ENCODE measurements at places on chromosomes 11 and 22.

GRCh38 chr11:304061-304506, 3.5 kb upstream of the IFITM2 start:
- DNase-seq: no peak

DNA sequence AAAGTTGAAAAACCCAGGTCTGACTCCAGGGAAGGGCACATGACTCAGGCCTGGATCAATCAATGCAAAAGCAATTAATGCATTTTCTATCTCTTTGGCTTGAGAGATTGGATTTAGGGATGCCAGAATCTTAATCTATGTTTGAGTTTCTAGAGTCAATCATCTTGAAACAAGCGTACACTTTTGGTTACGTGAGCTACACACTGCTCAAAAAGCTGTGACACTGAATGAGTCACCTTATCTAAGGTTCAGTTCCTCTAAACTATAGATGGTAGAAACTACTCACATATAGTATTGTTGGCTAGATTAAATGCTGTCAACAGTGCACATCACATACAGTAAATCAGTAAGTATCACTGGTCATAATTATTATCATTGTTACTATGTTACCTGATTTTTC, 24.2 kb downstream of the MRE11 start:
- no peak for DNase-seq

DNA sequence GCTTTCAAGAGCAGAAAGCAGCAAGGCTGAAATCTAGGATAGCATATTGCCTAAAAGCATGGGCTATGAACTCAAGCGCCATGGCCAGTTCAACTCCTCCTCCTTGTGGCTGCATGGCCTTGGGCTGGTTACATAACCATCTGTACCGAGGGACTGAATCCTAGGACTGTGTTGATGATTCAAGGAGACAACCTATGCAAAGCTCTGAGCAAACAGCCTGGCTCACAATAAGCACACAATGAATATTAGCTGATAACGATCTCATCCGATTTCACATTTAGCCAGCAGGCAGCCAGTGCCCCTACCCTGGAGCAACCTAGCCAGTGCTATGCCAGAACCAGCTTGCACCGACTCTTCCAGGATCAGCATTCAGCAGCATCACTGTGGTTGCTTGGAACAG, 698.4 kb downstream of the TBC1D22A start:
- no peak for DNase-seq

DNA sequence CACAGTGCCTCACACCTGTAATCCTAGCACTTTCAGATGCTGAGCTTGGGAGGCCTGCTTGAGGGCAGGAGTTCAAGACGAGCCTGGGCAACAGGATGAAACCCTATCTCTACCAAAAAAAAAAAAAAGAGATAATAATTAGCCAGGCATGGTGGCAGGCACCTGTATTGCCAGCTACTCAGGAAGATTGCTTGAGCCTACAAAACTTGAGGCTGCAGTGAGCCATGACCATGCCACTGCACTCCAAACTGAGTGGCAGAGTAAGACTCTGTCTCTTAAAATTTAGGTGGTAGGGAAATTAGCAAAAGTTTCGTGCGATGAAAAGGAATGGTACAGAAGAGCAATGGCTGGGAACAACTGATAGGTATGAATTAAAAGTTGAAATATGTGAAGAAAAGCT, 18.0 kb downstream of the ST13 start:
- DNase-seq: no peak

GRCh38 chr22:43827926-43828724, 16.0 kb upstream of the EFCAB6 start:
- no peak for DNase-seq

GRCh38 chr22:29258407-29259252, 9.2 kb downstream of the RHBDD3 start:
- DNase-seq: no peak
